Stimulated activated CD4-positive, alpha-beta T cell treated with anti-CD3 and anti-CD28 coated beads, Interleukin-1b, Interleukin-23, amount 100 ng/mL, for 48 hours (primary cell): ENCODE measurements at places on chromosomes 12 and 14.

- no peak for DNase-seq
Observed at GRCh38 chr12:105453316-105453715, 122.8 kb downstream of the C12orf75 start.

DNA sequence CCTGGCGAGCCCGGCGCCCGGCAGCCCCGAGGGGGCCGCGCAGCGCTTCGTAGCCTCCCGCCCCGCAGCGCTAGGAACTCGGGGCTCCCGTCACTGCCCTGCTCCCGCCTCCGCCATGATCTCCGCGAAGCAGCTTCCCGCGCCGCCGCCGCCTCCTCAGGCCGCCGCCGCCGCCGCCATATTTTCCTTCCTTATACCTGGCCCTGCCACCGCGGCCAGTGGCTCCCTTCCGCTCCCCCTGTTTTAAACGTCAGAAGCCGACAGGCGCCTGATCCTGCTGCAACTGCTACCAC lies 286 bp downstream of the PPP4R3A start:
- DNase-seq, result no peak

GRCh38 chr12:26725276-26725916 lies 107.6 kb downstream of the ITPR2 start:
- DNase-seq, result no peak

- no peak for DNase-seq
Observed at GRCh38 chr12:65565601-65566560, 258.4 kb upstream of the HMGA2 start.

- no peak for DNase-seq
Observed at GRCh38 chr12:45235087-45236025, 19.5 kb downstream of the ANO6 start.

- DNase-seq, result no peak
Observed at GRCh38 chr14:95334044-95334443, 14.3 kb upstream of the CLMN start.

GRCh38 chr14:54253195-54253947 lies 143.4 kb upstream of the CDKN3 start:
- peak; percentile 31 for DNase-seq

DNA sequence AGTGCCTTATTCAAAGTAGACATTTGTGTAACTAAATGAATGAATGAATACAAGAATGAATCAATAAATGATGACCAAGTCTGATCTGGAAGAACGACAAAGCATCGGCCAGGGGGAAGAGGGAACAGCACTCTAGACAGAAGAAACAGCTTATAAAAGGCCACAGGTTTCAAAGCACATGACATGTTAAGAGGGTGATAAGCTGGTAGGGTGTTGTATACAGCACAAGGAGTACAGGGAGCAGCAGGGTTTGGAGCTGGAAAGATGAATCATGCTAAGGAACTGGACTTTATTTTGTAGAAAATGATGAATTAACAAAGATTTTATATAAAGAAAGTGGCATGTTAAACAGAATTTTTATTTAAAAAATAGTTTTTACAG lies 302.5 kb downstream of the NUAK1 start:
- no peak for DNase-seq

DNA sequence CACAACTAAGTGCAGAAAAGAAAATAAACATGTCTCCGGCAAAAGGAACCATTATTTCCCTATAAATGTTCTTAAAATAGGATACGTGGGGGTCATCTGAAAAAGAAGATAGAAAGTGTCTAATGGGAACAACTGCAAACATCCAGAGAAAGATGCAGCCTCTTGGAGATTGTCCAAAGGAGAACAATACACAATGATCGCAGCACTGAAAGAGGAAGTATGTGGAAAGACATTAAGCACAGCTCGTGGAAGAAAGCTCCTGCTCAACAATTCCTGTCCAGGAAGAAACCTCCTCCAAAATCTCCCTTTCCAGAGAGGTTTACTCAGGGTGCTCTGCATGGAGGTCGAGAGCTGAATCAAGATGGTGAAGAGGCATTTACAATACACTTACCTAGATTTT lies 2.5 kb upstream of the LALBA start:
- DNase-seq, result no peak

DNA sequence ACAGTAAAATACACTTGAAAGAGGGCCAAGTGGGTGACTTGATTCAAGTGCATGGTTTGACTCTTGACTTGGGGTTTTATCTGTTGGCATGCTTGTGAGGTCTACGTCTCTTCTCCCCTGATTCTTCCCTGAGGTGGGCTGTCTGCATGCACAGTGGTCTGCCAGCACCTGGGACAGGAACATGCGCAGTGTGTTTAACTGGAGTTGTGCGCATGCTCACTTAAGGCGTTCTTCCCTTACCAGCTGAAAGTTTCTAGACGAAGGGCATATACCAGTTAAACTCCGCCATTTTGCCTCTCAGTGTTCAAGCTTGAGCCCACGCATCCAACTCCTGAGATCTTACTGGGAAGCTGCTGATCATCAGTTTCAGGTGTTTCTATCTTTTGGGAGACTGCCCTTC lies 38.5 kb downstream of the GLRX5 start:
- DNase-seq, result no peak

DNA sequence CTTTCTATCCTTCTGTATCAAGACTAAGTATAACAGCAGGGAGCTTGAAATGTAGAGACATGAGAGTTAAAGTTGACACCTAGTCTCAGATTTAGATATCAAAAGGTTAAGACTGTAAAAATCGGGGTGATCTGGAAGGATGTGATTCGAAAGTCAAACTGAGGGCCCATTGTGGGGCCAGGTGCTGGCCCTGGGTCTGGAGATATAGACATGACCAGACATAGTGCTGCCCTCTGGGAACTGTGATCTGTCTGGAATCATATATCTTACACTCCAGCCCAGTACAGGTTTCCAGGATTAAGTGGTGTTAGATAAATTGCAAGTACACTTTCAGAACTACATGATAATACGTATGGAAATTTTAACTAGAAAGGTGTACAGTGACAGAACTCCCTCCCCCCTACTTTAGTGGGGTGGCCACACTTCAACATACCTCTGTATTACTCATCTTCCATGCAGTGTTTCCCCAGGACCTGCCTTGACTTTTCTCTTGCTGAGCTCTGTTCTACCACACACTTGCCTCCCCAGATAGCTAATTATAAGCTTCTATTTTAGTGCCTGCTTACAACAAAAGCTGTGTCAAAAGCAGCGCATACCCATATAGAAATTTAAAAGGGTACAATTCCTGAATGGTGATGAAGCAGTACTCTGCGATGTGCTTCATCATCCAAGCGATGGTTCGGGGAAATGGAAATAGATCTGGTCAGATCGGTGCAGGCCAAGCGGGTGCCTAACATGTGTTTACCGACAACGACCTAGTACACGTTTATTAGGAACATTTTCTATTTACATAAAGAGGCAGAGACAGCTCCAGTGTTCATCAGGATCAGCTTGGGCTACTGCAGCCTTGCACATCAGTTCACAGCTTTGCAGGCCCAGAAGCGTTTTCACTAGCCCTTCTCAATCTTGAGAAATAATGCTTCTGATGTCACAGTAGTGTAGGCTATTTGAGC lies 68.7 kb downstream of the ARF6 start:
- no peak for DNase-seq

GRCh38 chr14:71061458-71061857 lies 154.2 kb downstream of the PCNX1 start:
- DNase-seq, result no peak

DNA sequence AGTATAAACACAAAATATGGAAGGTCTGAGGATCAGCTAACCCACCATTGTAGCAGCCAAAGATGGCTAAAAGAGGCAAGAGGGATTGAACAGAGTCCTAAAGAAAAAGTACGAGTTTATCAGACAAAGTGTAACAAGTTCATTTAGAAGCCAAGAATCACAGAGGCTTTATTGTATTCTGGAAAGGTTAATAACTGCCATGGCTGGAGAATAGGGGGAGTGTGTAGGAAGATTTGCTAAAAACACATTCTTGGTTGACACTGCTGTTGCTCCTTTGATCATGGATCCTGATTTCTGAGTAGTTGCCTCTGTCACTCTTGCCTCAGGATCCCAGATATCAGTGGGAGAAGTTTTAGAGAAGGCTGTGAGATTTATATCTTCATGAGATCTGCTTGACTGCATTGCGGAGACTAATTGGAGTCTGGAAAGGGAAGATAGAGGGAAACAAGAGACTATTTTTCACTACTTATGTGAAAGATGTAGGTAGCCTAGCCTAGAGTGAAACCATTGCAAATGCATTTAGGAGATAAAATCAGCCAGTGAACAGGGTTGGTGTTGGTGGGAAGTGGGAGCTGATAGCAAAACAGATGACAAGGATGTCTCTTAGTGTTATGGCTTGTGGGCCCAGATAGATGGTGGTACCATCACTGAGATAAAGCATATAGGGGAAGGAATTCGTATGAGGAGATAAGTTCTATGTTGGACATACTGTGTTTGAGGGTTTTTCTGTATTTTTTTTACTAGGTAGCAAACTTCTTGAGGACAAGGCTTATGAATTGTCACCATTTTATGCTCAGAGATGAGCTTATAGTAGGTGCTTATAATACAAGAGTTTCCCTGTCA lies 402.9 kb upstream of the PDE3A start:
- DNase-seq, result no peak

GRCh38 chr14:99899578-99900178 lies 106.5 kb downstream of the EML1 start:
- DNase-seq, result no peak

- DNase-seq, result no peak
Observed at GRCh38 chr14:97224016-97224415, 426.8 kb downstream of the VRK1 start.

DNA sequence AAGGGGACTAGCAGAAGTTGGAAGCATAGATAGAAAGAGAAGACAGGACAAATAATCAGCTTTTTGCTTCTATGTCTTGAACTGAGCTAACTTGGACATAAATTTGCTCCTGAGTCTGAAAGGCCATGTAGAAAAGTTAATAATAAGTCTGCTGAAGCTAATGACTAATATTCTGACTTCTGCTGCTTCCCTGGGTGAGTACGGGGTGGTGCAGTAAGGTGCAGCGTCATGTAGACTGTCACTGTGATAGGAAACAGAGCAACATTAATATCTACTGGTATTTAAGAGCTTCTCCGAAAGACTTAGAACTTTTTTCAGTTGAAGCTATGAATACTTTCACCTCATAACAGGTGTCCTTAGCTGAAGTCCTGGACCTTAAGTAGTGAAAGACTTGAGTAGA lies 34.1 kb upstream of the CPM start:
- DNase-seq, result no peak

GRCh38 chr14:61904946-61905345 lies 142.7 kb downstream of the SNAPC1 start:
- no peak for DNase-seq

GRCh38 chr12:85688837-85689236 lies 147.4 kb downstream of the RASSF9 start:
- DNase-seq, result no peak

GRCh38 chr12:62847709-62848108 lies 87.2 kb downstream of the PPM1H start:
- DNase-seq, result no peak

DNA sequence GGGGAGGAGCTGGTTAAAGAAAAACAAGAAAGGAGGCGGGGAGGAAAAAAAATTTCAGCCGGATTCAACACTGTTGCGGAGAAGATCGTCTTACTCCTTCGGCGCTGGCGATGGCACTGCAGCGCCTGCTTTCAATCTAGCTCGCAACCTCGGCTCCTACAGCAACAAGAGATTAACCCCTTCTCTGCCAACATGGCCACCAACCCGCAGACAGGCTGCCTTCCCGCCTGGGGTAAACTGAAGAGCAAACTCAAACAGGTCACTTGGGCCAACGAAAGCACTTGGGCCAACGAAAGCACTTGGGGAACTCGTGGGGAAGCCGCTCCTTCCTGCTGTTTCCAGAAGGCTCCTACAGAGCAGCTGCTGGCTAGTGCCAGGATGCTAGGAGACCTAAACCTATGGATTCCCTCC lies 73.7 kb downstream of the CIT start:
- DNase-seq, result no peak

DNA sequence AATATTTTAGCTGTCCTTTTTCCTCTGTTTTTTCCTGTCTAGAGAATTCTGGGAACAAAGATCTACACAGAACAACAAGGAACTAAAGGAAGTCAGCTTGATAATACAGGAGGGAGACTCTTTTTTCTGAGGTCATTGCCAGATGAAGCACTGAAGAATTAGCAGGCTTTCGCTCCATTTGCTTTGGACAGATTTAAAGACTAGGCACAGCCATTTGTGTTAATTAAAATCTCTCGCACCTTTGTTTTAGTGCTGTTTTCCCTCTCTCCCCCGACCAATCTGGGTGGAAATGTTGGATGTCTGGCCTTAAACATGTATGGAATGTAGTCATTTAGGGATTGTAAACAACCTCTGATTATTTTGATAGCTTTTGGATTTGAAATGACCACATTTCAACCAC lies 9.6 kb upstream of the GPHN start:
- DNase-seq, result no peak

- DNase-seq, result peak; percentile 9
Observed at GRCh38 chr12:75208856-75209811, 505 bp downstream of the KCNC2 start.

DNA sequence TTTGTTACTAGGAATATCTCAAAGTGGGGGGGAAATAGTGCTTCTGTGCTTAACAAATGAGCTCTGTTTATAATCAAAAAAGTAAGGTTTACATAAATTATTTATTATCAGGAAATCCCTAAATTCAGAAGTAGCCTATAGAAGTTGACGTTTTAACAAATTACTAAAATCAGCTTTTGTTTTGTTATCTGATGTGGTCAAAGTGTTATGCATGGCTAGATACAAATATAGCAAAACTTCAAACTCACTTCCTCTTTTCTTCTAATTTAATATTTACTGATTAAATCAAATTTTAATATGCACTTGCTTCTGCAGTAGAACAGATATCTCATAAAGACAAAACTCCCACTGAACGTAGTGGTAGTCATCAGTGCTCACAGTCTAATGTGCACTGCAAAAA lies 47.5 kb downstream of the GARIN6 start:
- no peak for DNase-seq

DNA sequence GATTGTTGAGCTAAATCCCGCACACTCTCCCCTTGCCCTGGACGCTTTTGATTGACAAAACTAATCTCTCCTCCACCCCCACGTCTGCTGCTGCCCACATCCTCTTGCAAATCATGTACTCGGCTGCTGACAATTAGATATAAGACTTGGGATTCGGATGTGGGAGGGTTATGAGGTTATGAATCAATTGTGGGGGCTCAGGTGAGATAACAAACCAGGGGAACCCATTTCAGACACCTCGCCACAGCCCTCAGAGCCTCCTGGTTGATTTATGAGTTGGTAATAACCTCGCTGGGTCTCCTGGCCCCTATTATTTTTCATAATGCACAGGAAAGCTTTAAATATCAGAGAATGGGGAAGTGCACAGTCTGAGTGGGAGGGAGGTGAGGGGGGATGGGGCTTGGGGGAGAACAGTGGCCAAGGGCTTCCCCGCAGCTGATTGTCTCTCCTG lies 449.9 kb downstream of the DPF3 start:
- peak; percentile 28 for DNase-seq

DNA sequence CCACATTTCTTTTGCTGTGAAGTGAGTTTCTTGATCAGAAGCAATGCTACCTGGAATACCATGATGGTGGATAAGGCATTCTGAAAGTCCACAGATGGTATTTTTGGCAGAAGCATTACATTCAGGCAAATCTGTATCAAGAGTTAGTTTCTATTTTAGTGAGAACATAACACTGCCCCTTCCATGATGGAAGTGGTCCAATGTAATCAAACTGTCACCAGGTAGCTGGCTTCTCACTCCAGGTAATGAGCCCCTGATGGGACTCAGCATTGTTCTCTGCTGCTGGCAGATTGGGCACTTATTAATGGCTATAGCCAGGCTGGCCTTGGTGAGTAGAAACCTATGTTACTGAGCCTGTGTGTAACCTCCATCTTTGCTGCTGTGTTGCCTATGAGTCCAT lies 80.7 kb downstream of the KCNA5 start:
- no peak for DNase-seq
